ENCODE measurements at places on chromosomes 5 and 9. TPM values are rescaled to one million over a fixed set of nuclear protein-coding genes. Genes with fewer than 3 reads are reported as not detected.
A peak's percentile ranks its signal among the peaks of the same experiment; 100 is the strongest.

GRCh38 chr5:107670087-107670931, 428 bp downstream of the EFNA5 start:
- H3K27me3 ChIP-seq, result no peaks in the 10 kb centered on the region
- peak; percentile 77 for DNase-seq
- H3K27ac ChIP-seq, result peak overlapping the region; percentile 97
- peak overlapping the region; percentile 84 for H3K4me3 ChIP-seq

DNA sequence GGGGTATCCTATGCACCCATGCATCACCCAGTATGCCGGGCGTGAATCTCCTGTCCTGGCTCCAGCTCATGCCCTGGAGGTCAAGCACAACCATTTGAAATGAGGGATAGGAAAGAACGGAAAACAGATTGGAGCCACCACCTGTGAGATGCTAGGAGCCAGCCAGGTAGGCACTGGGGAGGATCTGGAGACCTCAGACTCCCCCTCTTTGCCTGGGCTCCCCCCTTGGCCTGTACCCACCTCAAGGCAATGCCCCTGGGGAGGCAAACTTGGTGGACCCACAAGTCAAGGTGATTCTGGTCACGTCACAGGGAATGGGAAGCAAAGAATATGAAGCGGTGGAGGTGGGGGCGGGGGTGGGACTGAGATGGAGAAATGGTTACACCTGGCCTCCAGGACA, 92.6 kb downstream of the PAX5 start:
- H3K4me3 ChIP-seq, result no peak overlapping the region
- no peak for DNase-seq
- H3K36me3 ChIP-seq, result no peaks in the 10 kb centered on the region
- H3K4me1 ChIP-seq, result no peaks in the 10 kb centered on the region
- no peak overlapping the region for H3K27ac ChIP-seq
- no peaks in the 10 kb centered on the region for H3K27me3 ChIP-seq

- no peaks in the 10 kb centered on the region for H3K4me1 ChIP-seq
- 0 out of 2 replicates have a peak, but pooled peaks cover 2% of the 10 kb centered on the region for H3K27me3 ChIP-seq
Observed at GRCh38 chr9:3181049-3181953, 337.4 kb upstream of the PUM3 start.

GRCh38 chr9:108093773-108094675, 604.5 kb upstream of the KLF4 start:
- H3K36me3 ChIP-seq, result no peaks in the 10 kb centered on the region
- no peak overlapping the region for H3K4me3 ChIP-seq
- H3K27me3 ChIP-seq, result no peaks in the 10 kb centered on the region
- no peak overlapping the region for H3K27ac ChIP-seq

DNA sequence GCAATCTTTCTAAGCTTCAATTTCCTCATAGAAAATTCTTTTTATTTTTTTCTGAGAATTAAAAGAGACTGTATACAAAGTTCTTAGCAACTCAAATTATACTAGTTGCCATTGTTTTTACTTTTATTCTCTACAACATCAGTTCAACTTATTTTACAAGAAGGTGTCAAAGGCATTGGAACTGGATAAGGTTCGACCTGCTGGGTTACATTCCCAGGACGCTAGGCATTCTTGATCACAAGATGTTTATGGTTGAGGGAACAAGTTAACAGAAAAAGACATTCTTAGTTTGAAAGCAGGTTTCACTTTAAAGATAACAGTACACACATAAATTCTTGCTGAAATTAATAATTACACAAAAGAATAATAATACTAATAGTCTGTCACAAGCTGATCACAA, 163.5 kb upstream of the SNX2 start:
- DNase-seq, result no peak
- no peaks in the 10 kb centered on the region for H3K36me3 ChIP-seq
- H3K27me3 ChIP-seq, result no peaks in the 10 kb centered on the region
- no peak overlapping the region for H3K27ac ChIP-seq
- H3K4me1 ChIP-seq, result no peaks in the 10 kb centered on the region

DNA sequence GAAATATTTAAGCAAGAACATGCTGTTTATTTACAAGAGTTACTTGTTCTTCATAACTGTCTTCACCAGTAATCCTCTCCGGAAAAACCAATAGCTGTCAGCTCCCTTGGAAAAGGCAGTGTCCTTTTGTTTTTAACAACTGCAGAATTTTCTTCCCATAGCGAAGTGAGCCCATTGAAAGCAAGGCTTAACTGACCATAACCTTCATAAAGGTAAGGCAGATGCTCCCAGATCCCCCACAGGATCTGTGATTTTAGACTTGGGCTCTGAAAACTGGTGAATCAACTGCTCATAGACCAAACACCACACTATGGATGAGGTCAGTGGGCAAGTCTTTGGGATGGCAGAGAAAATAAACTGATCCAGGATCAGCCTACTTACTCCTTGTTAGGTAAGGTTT, 155.0 kb downstream of the GLIS3 start:
- no peaks in the 10 kb centered on the region for H3K36me3 ChIP-seq
- DNase-seq, result no peak
- H3K4me3 ChIP-seq, result no peak overlapping the region
- no peaks in the 10 kb centered on the region for H3K4me1 ChIP-seq
- no peak overlapping the region for H3K27ac ChIP-seq

CLK4 gene
- total RNA-seq, result 28.3 TPM

DNA sequence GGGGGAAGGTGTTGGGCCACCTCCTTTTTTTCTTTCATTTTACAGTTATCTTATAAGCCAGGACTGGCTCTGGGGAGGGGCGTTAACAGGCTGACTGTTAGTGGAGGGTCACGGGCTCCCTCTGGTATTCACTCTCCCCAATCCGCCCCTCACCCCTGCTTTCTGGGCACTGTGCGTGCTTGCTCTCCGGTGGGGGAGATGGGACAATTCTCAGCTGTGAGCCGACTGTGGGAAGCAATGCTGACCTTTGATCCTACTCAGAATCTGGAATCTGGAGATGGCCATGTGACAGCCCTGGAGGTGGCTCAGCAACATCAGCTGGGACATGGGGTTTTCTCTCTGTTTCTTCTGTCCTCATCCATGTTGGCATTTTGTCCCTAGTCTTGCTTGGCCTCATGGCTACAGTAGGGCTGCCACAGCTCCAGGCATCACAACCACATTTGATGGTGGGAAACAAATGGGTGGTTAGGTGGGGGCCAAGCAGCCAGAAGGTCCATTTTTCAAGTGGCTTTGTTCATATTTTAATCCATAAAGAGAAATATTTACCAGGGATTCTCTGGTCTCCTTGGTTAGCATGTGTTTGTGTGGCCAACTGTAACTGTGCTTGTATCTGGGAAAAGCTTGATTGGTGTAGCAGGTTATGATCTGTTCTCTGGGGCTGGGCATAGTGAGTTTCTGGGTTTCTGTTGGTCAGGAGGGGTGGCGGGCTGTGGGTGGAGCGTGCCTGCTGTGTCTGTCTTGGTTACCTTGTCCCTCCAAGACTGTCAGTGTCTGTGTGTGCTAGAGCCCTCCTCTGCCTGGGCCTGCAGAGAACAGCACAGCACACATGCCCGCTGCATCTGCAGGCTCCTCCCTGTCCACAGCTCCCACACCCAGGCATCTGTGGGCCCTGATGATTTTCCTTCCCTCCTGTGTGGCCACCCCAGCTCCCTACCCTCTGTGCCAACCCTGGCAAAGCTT, 12.4 kb downstream of the WNK2 start:
- no peaks in the 10 kb centered on the region for H3K27me3 ChIP-seq
- no peaks in the 10 kb centered on the region for H3K4me1 ChIP-seq
- no peak for DNase-seq
- no peaks in the 10 kb centered on the region for H3K36me3 ChIP-seq

- H3K27me3 ChIP-seq, result peaks cover 8% of the 10 kb centered on the region
- no peaks in the 10 kb centered on the region for H3K4me1 ChIP-seq
- H3K36me3 ChIP-seq, result no peaks in the 10 kb centered on the region
- DNase-seq, result no peak
Observed at GRCh38 chr9:90972057-90972456, 170.4 kb downstream of the SYK start.

BTNL8 gene
- not detected for total RNA-seq

DNA sequence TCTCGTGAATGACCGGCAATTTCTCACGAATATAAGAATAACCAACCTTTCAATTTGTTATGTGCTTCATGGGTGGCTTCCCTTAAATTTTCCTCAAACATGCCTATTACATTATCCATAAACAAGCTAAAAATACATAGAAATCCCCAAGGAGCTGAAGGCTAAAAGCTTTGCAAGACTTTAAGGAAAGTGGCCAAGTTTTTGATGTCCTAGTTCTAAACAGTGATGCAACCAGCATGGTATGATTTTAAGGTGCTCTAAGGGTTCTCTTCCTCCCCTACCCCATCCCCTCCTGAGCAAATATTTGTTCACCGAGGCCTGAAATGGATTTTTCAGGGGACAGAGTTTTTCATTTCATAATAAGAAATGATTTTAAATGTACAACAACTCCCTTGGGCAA, 79.8 kb downstream of the RGS7BP start:
- H3K4me3 ChIP-seq, result no peak overlapping the region
- no peaks in the 10 kb centered on the region for H3K36me3 ChIP-seq
- no peak for DNase-seq
- no peaks in the 10 kb centered on the region for H3K4me1 ChIP-seq
- no peak overlapping the region for H3K27ac ChIP-seq

SLC25A48 gene
- not detected for total RNA-seq

DNA sequence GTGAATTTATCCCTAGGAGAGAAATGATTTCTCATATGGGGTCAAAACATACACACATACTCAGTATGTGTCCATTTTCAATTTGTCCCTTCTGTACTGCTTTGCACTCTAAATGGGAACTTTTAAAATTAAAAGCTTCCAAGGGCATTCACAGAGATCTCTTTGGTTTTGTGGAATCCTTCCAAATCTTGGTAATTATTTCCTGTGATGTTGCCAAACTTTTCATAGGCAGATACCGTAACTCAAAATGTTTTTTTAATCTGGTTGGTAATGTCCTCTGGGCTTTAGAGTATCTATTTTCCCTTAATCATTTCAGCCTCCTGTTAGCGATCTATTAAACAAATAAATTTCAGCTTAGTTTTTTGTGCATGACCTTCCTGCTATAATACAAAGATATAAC, 282.4 kb downstream of the ARHGEF28 start:
- no peak overlapping the region for H3K27ac ChIP-seq
- no peaks in the 10 kb centered on the region for H3K27me3 ChIP-seq
- peaks cover 26% of the 10 kb centered on the region for H3K4me1 ChIP-seq
- no peaks in the 10 kb centered on the region for H3K36me3 ChIP-seq
- no peak for DNase-seq
- no peak overlapping the region for H3K4me3 ChIP-seq

FBP2 gene
- total RNA-seq, result not detected

PSAT1 gene
- total RNA-seq, result 178 TPM

IFNK gene
- not detected for total RNA-seq

DNA sequence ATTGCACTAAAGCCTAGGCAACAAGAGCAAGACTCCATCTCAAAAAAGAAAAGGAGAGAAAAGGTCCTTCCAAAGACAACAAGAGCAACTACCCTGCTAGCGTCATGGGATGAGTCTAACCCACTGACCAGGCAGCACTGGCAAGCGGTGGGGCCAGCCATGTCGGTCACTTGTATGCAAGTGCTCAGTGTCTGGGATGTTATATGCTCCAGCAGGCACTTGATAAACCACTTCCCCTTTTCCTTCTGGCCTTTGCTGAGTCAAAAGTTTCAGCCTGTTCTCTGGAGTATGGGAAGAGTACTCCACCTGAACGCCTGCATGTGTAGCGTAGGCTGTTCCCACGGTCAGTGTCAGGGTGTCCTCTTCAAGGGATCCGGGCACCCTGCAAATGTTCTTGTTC, 9.2 kb upstream of the MXD3 start:
- H3K36me3 ChIP-seq, result no peaks in the 10 kb centered on the region
- no peak overlapping the region for H3K4me3 ChIP-seq
- no peaks in the 10 kb centered on the region for H3K27me3 ChIP-seq
- H3K4me1 ChIP-seq, result 0 out of 2 replicates have a peak, but pooled peaks cover 2% of the 10 kb centered on the region

UBE2B gene
- total RNA-seq, result 53.3 TPM

PKD2L2 gene
- total RNA-seq, result not detected

DNA sequence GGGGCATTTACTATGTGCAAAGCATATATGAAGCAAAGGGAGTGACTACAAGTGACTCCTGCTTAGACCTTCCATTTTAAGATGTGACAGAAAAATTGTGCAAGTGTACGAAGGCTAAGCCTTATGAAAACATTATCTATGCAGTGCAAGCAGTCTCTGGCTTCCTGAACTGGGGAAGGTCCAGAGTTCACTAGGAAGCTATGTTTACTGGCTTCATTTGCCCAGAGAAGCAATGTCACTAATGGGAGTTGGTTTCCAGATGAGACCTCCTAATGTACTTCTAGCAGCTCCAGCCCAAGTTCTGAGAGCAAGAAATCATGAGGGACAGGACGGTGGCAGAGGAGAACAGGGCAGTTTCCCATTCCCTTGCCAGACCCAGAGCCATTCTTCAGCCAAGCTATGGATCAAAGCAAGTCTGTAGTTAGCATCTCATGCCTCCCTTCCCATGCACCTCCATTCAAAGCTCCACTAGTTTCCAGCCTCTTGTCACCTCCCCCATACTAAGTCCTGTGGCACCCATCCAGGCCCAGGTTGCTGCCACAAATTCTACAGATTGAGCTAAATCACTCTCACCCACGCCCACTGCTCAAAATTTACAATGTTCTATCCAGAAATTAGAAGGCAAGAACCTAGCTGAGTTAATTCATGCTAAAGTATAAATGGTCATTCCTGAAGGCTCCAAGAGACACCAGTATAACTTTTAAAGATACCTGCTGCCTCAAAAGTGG, 21.8 kb downstream of the MCTP1 start:
- no peak overlapping the region for H3K4me3 ChIP-seq
- H3K36me3 ChIP-seq, result no peaks in the 10 kb centered on the region
- no peaks in the 10 kb centered on the region for H3K27me3 ChIP-seq

DNA sequence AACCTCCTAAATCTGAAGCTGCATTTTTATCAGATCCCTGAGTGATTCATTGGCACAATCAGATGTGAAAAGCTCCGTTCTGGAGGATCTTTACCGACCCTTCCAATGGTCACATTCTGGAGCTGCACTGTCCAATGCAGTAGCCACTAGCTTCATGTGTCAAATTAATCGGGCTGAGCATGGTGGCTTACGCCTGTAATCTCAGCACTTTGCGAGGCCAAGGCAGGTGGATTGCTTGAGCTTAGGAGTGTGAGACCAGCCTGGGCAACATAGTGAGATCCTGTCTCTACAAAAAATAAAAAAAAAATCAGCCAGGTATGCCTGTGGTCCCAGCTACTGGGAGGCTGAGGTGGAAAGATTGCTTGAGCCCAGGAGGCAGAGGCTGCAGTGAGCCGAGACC, 3.7 kb downstream of the IL17B start:
- no peak for DNase-seq
- H3K27me3 ChIP-seq, result no peaks in the 10 kb centered on the region
- H3K27ac ChIP-seq, result no peak overlapping the region
- H3K4me3 ChIP-seq, result no peak overlapping the region
- H3K4me1 ChIP-seq, result peaks cover 19% of the 10 kb centered on the region

DNA sequence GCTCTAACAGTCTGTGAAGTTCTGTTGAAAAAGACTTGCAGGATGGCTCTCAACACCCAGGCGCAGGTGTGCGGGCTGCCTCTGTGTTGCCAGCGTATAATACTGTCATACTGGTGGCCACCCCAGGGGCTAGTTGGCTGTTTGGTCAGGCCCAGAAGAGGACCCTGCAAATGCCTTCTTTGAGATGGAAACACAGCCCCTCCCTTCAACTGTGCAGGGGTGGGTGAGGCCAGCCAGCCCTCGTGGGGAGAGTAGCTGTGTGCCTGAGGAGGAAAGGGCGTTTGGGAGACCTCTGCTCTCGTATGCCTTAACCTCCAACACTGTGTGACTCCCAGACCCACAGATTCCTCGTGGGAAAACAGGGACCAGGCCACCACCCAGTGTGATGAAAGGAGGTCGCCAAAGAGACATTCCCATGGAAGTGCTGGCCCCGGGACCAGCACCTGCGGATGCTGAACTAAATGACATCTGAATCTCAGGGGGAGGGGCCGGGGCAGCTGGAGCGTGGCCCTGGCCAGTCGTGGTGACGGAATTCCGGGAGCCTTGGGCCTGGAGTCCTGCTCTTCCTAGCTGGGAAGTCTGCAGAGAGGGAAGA, 11.3 kb upstream of the SCGB3A1 start:
- H3K4me3 ChIP-seq, result no peak overlapping the region
- no peak for DNase-seq
- H3K27me3 ChIP-seq, result no peaks in the 10 kb centered on the region
- no peaks in the 10 kb centered on the region for H3K4me1 ChIP-seq
- H3K27ac ChIP-seq, result no peak overlapping the region
